ENCODE measurements at places on chromosomes 3 and 15.

DNA sequence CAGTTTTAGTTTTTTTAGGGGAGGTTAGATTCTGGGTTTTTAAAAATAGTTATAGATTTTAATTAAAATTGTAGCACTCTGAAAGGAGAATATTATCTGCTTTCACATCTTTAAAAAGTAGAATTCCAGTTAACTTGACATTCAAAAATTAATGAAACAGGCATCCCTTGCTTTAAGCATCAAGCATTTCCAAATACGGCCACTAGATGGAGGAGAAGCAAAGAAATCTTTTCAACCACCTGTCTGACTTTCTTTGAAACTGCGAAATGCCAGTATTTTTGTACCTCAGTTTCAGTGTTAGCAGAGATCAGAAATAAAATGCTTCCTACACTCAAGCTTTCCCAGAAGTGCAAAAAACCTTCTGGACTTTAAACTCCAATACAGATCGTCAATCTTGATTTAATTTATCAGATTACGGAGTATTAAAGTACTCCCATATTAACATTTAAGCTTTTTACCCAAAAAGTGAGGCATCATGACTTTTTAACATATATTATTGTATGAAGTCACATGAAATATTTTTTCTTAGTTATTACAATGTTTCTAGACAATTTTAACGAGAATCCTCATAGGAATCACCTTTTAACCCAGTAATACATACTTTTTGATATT, 153.3 kb downstream of the P3H2 start:
- DNase-seq, result no peak

GRCh38 chr3:146537603-146538002, 6.8 kb downstream of the PLSCR1 start:
- no peak for DNase-seq

GRCh38 chr3:128619146-128619890, 31.3 kb downstream of the RPN1 start:
- DNase-seq, result peak; percentile 10

DNA sequence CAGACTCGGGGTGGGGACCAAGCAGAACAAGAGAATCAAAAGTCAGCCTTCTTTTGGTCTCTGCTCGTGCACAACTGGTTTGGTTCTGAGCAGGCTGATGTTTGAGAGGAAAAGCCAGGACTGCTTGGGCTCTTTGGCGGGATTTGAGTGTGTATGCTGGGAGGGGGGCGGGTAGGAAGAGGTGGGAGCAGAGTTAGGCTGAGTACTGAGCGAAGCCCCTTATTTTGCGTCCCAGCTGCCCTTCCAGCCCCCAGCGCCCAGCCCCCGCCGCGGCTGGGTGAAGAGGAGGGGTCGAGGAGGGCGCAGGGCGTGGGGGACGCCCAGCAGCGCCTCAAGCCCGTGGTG, 153.5 kb upstream of the GOLIM4 start:
- no peak for DNase-seq

- no peak for DNase-seq
Observed at GRCh38 chr3:109963831-109964230, 626.5 kb upstream of the DPPA4 start.

- DNase-seq, result no peak
Observed at GRCh38 chr3:168034152-168034928, 61.4 kb downstream of the GOLIM4 start.

Measured in stimulated activated CD4-positive, alpha-beta T cell treated with anti-CD3 and anti-CD28 coated beads, Interleukin-2, amount 100 ng/mL, for 4 hours (primary cell).